CD8-positive, alpha-beta T cell (primary cell): ENCODE measurements at places on chromosomes 5 and 9. TPM values are rescaled to one million over a fixed set of nuclear protein-coding genes. Genes with fewer than 3 reads are reported as not detected.

DNA sequence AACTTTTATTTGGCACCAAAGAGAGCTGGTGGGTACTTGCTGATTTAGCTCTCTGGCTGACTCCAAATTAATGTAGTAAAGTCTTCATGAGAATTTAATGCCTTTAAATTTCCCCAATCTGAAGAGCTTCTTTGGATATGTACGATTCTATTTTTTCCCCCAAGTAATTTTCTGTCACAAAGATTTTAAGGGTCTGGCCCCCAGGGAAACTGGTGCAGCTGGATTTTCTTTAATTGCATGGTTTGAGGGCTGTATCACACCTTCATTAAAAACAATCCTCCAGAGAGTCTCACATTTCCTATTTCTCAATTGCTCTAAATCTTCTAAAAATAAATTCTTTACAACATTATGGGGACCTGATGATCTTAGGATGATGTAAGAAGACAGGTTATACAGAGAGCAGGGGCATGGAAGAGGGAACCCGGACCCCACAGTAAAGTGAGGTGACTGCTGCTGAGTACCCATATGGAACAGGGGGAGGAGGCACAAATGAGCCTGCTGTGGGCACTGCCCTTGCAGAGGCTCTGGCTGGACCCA is 158.9 kb downstream of the ENTREP1 start:
- DNase-seq, result no peak

- DNase-seq, result no peak
Measured at GRCh38 chr5:125484742-125485641, 738.6 kb upstream of the ZNF608 start.

DNA sequence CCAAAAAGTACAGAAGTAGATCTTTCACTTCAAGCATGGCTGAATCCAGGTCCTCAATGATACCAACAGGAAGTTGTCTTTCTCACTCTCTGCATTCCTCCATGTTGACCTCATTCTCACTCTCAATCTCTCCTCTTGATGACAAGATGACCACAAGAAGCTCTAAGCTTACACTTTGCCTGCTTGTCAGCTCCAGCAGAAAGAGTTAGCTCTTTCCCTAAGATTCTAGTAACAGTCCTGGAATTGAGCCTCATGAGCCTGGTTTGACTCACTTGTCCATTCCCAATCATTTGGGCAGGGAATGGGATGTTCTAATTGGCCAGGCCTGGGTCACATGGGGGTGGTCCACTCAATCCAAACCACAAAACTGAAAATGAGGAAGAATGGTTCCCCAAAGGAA is 3.3 kb upstream of the CLTA start:
- no peak for DNase-seq

- no peak for DNase-seq
Measured at GRCh38 chr5:170809551-170809950, 26.0 kb downstream of the GABRP start.

DNA sequence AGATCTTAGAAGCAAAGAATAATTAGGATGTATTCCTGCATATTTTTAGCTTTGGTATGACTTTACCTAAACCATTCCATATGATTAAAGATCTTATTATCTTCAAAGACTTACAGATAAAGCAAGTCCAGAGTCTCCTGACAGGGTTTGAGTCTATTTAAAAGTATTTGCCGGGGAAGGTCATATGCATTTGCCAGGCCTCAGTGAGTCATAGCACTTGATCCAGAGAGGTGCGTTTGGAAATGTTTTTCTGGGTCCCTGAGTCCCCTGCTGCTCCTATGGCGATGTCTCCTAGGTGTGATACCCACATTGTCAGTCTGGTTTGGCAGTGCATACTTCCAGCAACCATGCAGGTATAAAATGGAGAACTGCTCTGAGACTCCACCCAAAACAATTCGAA is 217.0 kb downstream of the FBXL7 start:
- DNase-seq, result no peak

GRCh38 chr5:168646335-168646734 is 67.2 kb upstream of the PANK3 start:
- DNase-seq, result no peak

DNA sequence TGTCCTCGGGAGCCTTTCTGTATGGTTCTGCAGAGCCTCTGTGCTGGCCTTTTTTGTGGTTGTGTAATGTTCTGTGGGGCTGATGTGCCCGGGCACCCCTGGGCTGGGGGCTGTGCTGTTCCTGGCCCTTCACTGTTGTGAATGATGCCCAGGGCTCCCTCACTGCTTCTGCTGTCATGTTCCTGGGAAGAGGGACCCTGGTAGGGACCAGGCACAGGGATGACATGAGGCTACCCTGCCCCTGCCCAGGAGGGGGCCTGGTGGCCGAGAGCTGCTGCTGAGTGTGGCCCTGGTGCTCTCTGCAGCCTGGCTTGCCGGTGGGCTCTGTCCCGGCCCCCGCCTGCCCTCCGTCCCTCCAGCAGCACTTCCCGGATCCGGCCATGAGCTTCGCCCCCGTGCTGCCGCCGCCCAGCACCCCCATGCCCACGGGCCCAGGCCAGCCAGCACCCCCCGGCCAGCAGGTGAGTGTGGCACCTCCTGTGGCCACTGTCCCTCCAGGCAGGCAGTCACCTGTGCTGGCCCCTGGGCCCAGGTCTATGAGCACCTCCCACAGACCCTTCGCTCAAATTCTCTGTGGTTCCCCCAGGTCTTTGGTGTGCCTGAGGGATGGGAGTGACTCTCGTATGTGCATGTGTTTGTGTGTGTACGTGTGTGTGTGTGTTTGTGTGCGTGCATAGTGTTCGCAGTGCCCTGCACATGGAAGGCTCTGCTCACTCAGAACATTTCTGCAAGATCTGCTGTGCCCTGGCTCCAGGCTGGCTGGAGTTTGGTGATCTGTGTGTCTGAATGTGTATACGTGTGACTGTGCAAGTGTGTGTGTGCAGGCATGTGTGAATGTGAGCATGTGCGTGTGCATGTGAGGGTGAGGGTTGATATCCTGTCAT is 72.3 kb downstream of the WNK2 start:
- peak; percentile 2 for DNase-seq

DNA sequence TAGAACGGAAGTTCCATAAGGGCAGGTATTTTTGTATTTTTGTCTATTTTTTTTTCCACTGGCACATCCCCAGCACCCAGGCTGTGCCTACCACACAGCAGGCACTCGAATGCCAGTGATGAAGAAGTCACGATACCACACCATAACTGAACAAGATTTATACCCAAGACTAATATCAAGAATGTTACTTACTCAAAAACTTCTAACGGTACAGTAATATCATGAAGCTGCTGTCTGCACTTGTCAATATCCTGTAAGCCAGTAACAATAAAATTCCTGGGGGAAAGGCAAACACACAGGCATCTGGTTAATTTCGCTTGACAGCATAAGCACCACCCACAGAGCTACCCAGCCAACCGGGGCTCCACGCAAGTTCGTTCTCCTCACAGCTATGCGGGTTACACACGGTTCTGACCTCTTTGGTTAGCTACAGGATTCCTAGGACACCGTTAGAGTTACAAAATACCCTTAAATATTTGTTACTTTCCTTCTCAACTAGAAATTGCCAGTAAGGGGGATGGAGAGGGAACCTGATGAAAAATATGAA is 1.3 kb downstream of the MED10 start:
- no peak for DNase-seq

DNA sequence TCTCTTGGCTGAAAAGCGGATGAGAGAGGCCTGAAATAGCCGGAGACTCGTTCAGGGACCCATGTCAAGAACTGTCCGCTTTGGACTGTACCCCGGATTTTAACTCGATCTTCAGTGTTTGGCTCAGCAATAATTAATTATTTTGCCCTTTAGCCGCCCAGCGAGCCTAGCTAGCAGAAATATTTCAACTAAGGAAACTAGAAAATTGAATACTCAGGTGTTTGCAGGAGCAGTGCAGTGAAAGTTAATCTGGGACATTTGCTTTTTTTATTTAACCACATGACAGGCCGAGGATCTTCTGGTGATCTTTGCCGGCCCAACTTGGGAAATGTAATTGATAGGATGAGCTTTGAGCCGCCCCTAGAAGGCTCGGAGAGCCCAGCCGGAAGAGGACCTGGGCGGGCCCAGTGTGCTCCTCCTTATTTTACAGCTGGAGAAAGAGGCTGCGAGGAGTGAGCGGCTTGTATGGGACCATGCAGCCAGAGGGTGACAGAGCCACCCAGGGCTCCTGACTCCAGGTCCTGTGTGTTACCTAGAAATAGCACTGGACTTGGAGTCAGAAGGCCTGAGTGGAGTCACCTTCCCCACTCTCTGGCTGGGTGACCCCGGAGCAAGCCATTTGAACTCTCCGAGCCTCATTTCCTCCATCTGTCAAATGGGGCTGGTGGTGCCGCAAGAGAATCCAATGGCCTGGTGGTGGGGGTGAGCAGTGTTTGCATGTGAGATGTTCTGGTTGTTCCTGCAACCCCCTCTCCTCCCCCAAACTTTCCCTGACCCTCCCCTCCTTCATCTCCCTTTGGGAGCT is 2.4 kb downstream of the PPARGC1B start:
- DNase-seq, result no peak

DNA sequence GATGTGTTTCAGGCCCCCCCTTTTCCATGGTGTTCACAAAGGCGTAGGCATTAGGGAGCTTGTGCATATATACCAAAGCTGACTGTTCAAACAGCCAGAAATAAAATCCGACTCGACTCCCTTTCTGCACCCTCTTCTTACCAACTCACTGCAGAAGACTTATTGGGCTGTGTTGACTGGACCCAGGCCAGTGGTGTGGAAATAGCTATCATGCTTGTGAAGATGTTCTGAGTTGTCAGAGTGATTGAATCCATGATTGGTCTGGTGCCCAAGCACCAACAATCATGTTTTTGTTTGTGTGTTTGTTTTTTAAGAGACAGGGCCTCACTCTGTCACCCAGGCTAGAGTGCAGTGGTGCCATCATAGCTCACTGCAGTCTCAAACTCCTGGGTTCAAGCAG is 21.6 kb downstream of the TJP2 start:
- no peak for DNase-seq

- DNase-seq, result no peak
Measured at GRCh38 chr9:112408275-112408674, 28.4 kb downstream of the HSDL2 start.

DNA sequence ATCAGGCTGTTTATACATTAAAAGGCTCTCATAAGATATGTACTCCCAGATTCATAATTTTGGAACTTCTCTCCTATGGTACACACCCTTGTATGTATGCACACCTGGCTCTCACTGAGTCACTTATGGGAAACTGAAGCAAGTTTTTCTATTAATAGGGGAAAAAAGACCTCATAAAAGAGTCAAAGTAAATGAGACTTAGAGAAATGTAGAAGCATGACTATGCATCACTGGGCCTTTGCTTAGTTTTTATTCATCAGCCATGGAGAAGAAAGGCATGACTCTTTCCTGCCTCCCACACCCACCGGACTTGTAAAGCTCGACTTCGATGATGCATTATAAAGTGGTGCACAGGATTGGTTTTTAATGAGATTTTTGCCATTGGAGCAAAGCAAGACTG is 28.2 kb downstream of the MTAP start:
- DNase-seq, result no peak

- no peak for DNase-seq
Measured at GRCh38 chr5:112156211-112156610, 262.9 kb downstream of the EPB41L4A start.

DNA sequence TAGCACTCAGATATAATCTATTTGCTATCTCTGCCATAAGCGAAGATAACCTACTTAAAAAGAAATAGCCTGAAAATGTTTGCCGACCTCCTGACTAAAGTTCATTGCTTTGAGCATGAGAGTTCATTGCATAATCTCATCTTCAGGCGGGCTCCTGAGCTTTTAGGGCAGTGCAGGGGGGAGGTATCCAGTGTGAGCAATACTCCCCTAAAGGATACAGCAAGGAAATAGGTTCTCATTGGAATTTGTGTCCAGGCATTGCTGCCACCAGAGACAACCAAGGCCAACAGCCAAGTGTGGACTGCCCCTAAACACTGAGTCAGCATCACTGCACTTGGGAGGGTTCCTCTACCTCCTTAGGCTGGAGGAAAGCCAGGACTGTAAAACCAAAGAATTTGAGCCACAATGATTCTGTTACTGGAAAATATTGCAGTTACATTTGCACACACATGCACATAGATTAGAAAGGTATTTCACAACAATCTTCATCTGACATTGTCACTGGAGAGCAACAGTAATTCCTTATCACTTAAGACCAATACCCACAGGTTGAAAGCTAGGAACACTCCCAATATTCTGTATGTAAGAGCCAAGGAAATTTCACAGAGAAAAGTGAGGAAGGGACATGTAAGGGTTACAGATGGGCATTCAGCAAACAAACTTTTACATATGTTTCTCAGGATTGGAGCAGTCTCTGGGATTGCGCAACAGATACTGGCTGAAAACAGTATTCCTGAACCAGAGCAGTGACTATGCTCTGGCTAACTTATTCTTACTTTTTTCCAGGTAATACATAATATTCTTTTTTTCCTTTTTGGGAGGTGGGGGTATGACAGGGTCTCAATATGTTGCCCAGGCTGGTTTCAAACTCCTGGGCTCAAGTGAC is 98.6 kb upstream of the TLE1 start:
- no peak for DNase-seq

DNA sequence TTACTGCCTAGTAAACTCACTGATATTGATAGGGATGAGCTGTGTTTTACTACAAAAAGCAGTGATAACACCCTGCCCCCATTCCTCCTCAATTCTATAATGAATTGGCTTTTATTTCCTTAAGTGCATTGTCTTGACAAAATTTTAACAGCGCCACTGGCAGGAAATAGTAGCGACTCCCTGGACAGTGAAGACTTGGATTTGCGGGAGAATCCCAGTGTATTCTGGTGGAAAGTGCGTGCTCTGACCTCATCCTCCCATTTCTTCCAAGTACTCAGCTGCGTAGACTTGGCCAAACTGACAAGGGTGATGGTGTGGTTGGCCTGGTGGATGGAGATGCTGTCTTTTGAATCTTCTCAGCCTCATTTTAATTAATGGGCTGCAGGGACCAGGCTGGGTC is 5.3 kb downstream of the TRIO start:
- DNase-seq, result no peak

GRCh38 chr5:37816331-37816730 is 23.5 kb downstream of the GDNF start:
- DNase-seq, result no peak

- no peak for DNase-seq
Measured at GRCh38 chr9:129335464-129336129, 157.5 kb upstream of the IER5L start.

DNA sequence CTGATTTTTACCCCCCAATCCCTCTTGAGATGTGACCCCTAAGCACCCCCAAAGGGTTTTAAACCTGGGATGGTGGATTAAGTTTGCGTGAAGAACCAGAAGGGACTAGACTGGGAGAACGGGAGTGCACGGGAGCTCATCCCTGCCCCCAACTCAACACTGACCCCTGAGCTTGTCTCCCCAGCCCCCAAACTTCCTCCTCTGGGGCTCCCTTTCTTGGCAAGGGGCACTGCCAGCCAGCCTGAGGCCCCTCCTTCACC is 5.0 kb upstream of the SET start:
- DNase-seq, result no peak

- no peak for DNase-seq
Measured at GRCh38 chr9:133892193-133892920, 99.8 kb downstream of the VAV2 start.

GRCh38 chr9:87337335-87338087 is 160.2 kb upstream of the DAPK1 start:
- no peak for DNase-seq

GRCh38 chr9:121557581-121558447 is 58.2 kb upstream of the GGTA1 start:
- no peak for DNase-seq

PCDHB4 gene
- not detected for total RNA-seq

DPYSL3 gene
- not detected for total RNA-seq

PRDM9 gene
- not detected for total RNA-seq

TRIP13 gene
- total RNA-seq, result 0.76 TPM

PCDHGB3 gene
- not detected for total RNA-seq

TMEM171 gene
- 0.60 TPM for total RNA-seq

SPINK4 gene
- total RNA-seq, result not detected

IFNA2 gene
- total RNA-seq, result not detected

JAKMIP2 gene
- total RNA-seq, result 2.0 TPM

ZNF300 gene
- 1.5 TPM for total RNA-seq

RAB24 gene
- total RNA-seq, result 14.1 TPM
